ENCODE measurements at places on chromosomes 1 and 21.

DNA sequence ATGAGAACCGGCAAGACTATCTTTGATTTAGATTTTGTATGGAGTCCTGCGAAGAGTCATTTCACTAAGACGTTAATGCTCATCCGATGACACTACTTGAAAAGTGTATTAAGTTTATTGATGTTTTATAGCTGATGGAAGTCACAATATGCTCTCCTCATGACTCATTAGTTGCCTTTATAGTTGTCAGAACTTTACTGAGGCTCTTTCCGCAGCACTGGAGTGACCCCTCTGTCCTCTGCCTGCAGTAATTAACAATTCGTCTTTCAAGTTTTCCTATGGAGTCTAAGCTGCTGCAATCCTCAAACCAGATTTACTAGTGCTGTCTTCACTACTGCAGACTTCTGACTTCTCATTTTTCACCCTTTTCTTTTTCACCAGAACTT lies 853 bp downstream of the USP16 start:
- DNase-seq: peak; percentile 71

DNA sequence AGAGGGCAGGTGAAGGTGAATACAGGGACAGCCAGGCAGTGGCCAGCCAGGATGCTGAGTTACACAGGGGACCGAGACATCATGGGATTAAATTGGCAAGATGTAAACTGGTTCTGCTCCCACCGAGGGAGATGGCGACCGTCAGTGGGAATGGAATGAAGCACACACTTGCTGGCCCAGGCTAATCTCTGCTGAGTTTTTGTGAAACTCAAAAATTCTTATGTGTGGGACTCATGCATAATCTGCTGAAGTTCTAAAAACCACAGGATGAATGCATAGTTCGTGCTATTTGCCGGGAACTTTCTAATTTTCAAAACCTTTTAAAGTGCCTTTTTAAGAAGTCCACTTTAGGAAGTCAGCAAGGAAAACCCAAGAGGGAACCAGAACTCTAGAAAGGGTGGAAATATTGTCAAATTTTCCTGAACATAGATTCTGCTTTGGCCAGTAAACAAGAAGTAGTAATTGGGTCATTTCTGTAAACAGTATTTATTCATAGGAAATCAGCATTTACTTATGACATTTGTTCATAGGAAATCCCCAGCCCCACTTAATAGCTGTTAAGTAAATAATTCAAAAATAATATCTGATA lies 85.4 kb upstream of the ROR1 start:
- DNase-seq: peak; percentile 80

GRCh38 chr1:75671708-75672107 lies 52.8 kb upstream of the ACADM start:
- DNase-seq: no peak

- DNase-seq: no peak
Observed at GRCh38 chr21:16570171-16570570, 840.4 kb downstream of the USP25 start.

GRCh38 chr1:1397839-1398523 lies 1.2 kb downstream of the CCNL2 start:
- DNase-seq: peak; percentile 85

DNA sequence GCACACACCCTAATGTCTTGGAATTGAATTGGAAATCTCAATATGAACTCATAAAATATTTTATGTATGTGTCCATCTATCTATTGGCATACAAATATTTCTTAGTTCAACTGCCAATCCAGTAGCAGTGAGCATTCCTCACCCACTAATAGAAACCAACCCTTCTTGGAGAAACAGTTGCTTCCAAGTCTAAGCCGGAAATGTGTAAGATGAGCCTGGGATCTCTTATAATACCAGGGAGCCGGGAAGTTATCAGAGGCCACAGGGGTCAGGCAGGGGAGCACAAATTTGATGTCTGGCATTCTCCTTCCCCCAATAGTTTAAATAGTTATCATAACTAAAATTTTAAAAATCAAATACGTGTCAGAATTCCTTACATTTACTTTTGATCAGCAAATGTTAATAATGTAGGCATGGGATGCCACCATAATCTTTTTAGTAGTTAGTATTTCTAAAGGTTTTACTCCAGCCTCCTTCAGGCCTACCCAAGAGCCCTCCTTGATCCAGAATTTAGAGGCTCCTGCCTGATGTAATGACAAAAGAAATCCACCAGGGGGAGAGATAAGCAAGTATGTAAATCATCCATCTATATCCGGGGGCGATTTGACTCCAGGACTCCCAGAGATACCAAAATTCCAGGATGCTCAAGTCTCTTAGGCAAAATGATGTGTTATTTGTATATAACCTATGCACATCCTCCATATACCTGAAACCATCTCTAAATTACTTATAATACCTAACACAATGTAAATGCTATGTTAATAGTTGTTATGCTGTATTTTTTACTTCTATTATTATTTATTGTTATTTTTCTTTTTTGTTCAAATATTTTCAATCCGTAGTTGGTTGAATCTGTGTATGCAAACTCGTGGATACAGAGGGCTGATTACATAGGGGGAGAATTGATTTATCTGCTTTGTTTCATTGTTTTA lies 218.7 kb upstream of the COA6 start:
- peak; percentile 82 for DNase-seq

DNA sequence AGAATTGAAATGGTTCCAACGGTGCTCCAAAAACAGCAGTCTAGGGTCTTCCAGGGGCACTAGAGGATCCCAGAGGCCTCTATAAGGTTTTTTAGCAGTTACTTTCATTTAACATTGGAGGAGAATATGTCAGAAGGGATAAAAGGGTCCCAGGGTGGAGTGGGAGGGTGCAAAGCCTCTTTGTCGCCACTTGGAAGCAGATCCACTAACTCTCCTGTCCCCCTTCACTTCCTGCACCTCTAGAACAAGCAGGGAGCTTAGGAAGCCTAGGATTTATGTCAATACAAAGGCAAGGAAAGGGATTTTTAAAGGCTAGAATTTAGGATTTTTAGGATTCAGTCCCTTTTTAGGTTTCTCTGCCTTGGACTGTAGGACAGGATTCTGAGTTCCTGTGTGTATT lies 8.3 kb downstream of the PCP4L1 start:
- no peak for DNase-seq

DNA sequence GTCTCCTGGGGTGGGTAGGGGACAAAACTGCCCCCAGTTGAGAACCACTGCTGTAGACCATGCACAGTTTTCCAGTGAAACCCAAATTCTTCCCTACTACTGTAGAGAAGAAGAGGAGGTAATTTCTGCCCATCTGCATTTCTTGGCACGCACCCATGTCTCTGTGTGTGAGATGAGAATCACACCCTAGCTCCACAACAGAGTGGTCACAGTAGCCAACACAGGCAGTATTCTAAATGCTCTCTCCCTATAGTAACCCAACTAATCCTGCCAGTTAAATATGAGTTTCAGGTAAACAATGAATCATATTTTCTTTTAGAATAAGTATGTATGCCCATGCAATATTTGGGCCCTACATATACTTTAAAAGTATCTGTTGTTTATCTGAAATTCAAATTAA lies 1.2 kb upstream of the CAPN2 start:
- DNase-seq: peak; percentile 66
